ENCODE measurements at places on chromosomes 11 and 22.

DNA sequence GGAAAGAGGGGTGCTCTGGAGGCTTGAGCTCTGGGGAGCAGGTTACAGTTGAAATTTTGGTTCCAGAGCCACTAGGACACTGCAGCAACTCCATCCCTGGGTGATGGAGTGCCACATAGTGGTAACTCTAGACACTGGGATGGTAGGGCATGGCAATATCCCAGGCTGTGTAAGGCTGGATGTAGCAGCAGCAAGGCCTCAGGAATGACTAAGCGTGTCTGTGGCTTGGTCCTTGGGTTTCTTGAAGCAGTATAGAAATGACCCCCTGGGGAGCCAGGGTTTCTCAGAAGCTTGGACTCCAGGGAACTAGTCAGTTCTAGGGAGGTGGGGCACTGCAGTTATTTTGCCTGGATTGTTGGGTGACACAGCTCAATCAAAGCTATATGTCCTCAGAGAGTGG is 8.1 kb downstream of the MS4A4A start:
- DNase-seq, result no peak

DNA sequence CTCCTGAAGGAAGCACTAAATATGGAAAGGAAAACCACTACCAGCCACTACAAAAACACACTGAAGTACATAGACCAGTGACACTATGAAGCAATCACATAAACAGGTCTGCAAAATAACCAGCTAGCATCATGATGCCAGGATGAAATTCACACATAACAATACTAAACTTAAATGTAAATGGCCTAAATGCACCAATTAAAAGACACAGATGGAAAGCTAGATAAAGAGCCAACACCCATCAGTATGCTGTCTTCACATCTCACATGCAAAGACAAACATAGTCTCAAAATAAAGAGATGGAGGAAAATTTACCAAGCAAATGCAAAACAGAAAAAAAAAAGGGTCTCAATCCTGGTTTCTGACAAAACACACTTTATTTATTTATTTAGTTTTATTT is 171.7 kb downstream of the TTC28 start:
- DNase-seq, result no peak

DNA sequence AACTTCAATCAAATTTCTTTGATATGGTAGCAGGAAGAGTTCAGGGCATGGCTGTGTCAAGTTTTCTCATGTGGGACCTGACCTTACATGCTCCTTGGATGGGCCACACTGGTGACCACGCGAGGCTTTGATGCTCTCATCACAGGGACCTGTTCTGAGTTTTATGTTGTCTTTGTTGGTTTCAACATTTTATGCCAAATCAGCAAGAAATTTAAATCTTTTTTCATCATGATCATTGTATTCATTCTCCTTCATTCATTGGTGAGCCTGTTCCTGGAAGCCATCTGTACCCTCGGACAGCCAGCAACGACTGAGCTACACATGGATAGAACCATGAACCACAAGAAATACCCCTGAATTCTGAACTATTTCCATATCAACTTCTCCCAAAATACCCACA is 10.5 kb upstream of the NFAM1 start:
- no peak for DNase-seq

GRCh38 chr11:101444851-101445250 is 139.0 kb downstream of the TRPC6 start:
- DNase-seq, result no peak

DNA sequence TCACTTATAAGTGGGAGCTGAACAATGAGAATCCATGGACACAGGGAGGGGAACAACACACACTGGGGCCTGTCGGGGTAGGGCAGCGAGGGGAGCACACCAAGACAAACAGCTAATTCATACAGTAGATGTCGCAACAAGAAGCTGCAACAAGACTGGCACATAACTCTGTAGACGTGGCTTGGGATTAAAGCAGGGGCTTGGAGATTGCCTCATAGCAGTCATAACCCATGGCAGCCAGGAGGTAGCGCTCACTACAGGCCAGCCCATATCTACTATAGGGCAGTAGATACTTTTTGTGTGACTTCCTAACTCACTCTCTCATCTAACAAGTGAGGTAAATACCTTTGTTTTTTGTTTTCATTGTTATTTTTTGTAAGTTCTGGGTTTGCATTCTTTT is 1.7 kb upstream of the OR9G4 start:
- no peak for DNase-seq

DNA sequence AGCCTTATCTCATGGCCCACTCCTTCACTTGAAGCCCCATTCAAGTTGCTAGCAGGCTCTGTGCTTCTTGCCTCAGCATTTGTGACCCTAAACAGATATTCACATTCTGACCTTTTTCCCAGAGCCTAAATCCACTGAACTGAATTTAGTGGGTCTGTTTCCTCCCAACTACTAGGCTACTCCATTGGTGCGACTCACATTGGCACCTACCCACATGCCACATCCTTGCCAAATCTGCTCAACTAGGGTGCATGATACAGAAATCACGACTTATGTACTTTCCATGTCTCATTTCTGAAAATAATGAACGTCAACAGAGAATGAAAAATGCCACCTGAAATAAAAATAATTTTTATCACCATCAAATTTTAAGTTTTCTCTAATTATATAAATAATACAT is 8.4 kb upstream of the MMP12 start:
- no peak for DNase-seq

GRCh38 chr11:47003180-47003877 is 66.8 kb downstream of the CSTPP1 start:
- no peak for DNase-seq

GRCh38 chr11:34395916-34396550 is 38.2 kb upstream of the ABTB2 start:
- DNase-seq, result no peak

DNA sequence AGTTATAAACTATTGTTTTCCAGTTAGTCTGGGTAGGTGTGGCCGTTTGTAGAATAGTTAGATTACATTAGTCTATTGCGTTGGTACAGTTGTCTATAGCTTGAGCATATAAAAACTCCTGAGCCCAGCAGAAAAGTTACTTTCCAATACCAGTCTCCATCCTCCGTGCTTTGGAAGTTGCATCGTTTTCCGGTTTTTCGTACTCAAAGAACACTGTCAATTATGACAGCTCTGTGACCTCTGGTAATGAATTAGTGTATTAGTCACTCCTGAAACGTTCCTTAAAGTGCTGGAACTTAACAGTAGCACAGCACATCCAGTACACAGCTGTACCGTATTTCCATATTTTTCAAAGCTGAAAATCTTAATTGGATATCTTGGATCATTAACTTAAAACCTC is 808 bp upstream of the MSANTD2 start:
- no peak for DNase-seq
